ENCODE measurements at places on chromosomes 6 and 20.

GRCh38 chr6:16409531-16410441 lies 171.4 kb downstream of the GMPR start:
- no peak for DNase-seq

GRCh38 chr6:95866732-95867131 lies 149.0 kb upstream of the FUT9 start:
- DNase-seq: no peak

- no peak for DNase-seq
Observed at GRCh38 chr20:38141204-38141888, 23.7 kb downstream of the TGM2 start.

GRCh38 chr20:47789081-47789763 lies 3.9 kb upstream of the SULF2 start:
- no peak for DNase-seq

- no peak for DNase-seq
Observed at GRCh38 chr6:166575205-166575604, 11.3 kb downstream of the RAMACL start.

DNA sequence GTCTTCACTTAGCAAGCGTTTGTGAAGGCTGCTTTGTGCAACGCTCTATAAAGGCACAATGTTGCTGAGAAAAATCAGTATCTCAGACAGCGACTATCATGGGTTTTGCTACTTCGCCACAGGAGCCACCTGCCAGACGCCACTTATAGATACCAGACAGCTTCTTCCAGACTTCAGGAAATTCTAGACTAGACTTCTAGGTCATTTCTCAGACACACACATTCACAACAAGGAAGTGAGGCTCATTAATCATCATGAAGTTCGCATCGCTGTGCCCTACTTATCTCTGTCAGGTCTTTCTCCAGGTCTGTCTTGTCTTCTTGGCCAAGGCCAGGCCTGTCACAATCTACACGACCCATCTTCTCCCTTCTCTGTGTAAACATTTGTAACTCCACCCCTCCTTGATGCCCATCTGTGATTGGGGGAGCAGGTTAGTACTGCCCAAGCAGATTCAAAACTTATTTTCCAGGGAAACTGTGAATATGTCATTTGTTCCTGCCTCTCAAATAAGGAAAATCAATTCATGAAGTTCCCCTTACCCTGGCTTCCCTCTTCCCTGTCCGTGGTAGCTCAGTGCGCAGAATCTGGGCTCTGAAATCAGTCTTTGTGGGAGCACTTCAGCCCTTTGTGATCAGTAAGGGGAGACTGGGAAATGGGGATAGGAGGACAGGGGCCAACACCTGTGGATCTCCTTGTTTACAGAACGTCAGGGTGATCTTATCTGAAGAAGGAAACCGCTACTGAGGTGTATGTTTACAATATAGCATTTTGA lies 115.5 kb downstream of the TNFAIP3 start:
- no peak for DNase-seq

GRCh38 chr6:108502832-108503231 lies 57.9 kb upstream of the FOXO3 start:
- DNase-seq: no peak

DNA sequence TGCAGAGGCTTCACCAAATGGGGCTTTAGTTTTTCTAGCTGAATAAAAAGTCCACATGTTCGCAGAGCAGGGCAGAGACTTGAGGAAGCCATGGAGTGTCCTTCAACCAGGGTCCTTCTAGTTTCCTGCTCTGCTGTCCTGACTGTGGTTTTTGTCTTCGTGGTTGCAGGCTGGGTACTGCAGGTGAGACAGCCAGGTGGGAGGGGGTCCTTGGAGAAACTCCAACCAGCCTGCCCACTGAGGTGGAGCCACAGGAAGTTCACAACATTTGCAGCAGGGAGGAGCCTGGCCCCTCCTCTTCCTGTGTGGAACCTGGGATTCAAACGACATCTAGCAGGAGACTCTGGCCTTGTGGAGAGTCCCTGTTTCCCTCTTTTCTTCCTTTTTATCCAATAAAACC lies 68.8 kb upstream of the MYLIP start:
- DNase-seq: no peak

GRCh38 chr6:11722805-11723631 lies 55.6 kb downstream of the ADTRP start:
- DNase-seq: no peak

- DNase-seq: no peak
Observed at GRCh38 chr20:54140067-54140466, 33.7 kb downstream of the CYP24A1 start.

DNA sequence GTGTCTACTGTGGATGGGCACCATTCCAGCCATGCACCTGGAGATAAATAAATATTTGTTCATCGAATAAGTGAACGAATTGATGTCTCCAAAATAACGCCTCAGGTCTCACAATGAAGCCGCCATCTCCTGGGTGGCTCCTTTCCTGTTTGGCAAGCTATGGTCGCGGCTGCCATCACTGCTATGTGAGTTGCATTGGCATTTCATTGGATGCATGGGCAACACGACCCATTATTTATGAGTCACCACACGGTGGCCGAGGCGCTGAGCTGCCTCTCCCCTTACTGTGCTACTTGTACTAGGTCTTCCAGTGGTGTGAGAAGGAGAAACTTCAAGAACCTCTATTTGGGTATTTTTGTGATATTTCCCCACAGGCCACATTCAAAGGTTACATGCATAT lies 21.3 kb upstream of the PDE10A start:
- no peak for DNase-seq

DNA sequence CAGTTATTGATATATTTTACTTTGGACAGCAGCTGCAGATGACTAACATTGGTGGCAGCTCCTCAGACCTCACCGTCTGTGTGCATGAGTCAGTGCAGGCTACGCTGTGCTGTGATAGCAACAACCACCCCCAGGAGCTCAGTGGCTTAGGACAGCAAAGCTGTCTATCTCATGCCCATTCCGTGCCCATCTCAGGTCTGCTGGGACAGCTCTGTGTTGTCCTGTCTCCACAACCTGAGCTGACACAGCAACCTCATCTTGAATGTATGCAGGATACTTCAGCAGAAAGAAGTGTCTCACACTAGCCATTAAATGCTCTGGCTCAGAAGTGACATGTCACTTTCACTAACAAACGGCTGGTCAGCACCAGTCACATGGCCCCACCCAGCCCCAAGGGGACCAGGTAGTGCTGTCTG lies 47.7 kb downstream of the BANF2 start:
- no peak for DNase-seq

DNA sequence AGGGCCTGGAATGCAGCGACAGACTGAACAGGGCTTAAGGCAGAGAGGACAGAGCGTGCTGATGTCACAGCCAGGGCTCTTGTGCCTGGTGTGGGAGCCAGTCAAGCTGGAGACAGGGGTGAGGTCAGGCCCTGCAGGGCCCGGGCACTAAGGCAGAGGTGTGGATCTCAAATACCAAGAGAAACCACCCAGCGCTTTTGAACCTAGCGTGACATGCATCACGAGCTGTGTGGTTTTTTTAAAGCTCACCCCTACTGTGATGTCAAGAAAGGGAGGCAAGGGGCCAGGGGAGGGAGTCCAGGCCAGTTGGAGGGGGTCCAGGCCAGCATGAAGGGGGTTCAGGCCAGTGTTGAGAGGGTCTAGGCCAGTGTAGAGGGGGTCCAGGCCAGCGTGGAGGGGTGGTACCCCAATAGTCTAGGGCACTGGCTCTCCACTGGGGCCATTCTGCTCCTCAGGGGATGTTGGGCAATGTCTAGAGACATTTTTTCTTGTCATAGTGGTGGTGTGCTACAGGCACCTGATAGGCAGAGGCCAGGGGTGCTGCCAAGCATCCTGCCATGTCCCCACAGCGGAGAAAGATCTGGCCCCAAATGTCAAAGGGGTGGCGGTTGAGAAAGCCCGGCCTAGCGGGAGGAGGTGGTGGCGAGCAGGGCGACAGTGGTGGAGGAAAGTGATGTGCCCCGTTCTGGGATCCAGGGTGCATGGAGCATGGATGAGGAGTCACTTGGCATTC lies 42.6 kb downstream of the RBM38 start:
- no peak for DNase-seq

- DNase-seq: no peak
Observed at GRCh38 chr6:15682965-15683822, 20.4 kb upstream of the DTNBP1 start.

DNA sequence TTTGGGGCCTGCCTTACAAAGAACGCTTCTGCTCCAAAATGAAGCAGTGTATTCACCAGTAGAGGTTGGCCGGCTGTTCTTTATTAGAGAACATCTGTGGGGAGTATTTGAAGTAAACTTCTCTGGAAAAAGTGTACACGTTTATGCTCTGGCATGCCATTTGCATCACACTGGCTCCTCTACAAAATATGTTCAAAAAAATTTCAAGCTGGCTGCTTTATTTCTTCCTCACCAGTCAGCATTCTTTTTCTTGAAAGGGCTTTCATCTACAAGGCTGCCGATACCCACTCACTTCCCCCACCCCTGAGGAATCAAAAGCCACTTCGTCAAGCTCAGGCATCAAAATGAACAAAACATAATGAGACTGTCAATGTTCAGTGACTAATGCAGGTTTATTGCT lies 294.1 kb downstream of the TFAP2B start:
- no peak for DNase-seq

GRCh38 chr20:62481425-62482145 lies 5.8 kb upstream of the GATA5 start:
- DNase-seq: no peak

DNA sequence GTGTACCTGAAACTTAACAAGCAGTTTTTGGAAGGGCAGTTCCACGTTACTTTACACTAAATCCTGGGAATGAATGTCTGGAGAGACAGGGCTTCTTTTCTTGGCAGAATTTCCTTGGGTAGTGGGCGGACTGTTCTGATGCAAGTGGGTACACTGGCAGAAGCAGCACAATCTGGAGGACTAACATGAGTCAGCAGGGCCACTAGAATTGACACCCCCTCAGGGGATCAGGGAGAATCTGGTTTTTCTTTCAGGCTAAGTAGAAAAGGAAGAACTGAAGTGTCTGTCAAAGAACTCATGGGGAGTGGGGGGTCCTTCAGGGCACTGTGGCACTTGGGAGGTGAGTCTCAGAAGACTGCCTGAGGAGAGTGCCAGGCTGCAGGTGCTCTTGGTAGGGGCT lies 34.6 kb downstream of the PANK2 start:
- no peak for DNase-seq

- no peak for DNase-seq
Observed at GRCh38 chr6:158755636-158756035, 63.5 kb downstream of the EZR start.

Data from stimulated activated CD8-positive, alpha-beta memory T cell treated with anti-CD3 and anti-CD28 coated beads, Interleukin-4, amount 100 ng/mL, for 1 hour (primary cell).